Lung (tissue), 17 donors: ENCODE measurements at places on chromosomes 4 and X. TPM values are rescaled to one million over a fixed set of nuclear protein-coding genes. Genes with fewer than 3 reads are reported as not detected.

Gene PIR
- 29.1 TPM for polyA plus RNA-seq

Gene PDLIM5
- polyA plus RNA-seq = 20.4 TPM

DNA sequence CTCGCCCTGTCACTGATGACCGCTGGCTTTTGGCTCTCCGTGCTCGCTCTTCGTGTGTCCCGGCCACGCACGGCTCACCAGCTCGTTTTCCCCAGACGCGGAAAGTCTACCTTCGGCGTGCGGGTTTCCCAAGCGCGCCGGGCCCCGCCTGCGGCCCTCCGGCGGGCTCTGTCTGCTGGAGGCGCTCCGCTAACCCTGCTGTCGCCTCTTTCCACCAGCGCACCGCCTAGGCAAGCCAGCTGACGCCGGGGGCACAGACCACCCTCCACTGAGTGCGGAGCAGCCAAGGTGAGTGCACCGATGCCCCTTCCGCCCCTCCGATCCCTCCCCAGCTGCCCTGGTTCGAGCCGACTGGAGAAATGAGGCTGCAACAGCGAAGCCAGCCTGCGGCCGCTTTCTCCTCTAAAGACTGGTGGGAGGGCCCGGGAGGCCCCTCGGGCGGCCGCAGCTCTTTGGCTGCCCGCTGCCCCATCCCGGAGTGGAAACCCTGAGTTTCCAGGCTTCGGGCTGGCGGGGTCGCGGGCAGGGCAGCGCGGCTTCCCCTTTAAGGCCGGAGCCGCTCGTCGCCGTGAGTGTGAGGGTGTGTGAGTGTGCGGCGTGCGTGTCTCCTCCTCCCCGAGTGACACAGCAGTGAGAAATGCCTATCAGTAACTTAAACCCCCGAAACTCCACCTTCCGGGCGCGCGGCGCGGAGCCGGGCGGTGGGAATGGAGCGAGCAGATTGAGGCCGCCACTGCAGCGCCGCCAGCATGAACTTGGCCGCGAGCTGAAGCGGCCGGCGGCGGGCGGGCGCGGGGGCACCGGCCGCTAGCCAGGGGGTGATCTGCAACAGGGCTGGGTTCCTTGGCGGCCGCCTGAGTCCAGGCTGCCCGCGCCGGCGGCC is at the start of gene MAMLD1:
TSS of gene MAMLD1 (plus strand) at position 719 of the 883 bp plus-strand sequence. CDS start 82,200 bp downstream, outside the sequence.
- DNase-seq = peak; percentile 82

Gene BEX2
- 23.2 TPM for polyA plus RNA-seq

GRCh38 chrX:155900765-155901164 is 19.6 kb downstream of the VAMP7 start:
- DNase-seq = no peak

- DNase-seq = no peak
Observed at GRCh38 chr4:5962416-5962815, 55.8 kb downstream of the C4orf50 start.

- DNase-seq = no peak
Observed at GRCh38 chrX:124346877-124347241, 496 bp downstream of the SH2D1A start.

DNA sequence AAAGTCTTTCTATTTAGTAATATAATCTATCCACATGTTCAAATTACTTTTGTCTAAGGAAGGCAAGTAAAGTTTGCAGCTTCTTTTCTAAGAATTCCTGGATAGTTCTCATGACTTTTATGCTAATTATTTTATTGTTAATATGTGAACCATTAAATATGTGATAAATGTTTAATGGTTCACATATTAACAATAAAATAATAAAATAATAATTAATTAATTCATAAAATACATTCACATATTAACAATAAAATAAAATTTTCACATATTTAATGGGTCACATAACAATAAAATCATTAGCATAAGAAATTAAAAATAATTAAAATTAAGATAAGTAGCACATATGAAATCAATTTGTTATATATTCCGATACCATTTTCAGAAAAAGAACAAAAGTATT is 1352.4 kb downstream of the ARAP2 start:
- DNase-seq = no peak

GRCh38 chrX:33160273-33160672 is 51.1 kb downstream of the DMD start:
- DNase-seq = no peak

DNA sequence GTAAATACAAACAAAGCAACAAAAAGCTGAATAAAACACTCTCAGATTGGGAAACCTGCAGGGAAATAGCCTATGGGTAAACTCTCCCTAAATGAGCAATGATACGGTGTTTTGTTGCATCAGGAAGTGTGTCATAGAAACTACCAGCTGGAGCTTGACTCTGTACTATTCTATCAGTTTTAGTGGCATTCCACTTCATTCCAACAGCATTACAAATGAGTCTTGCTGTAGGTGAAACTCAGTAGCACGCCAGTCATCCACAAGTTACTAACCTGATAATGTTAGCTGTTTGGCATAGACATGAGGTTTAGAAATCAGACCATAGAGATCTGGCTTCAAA is 24.9 kb downstream of the FGFBP1 start:
- no peak for DNase-seq

GRCh38 chr4:136741468-136741867 is 790.8 kb downstream of the PCDH18 start:
- DNase-seq = no peak
